ENCODE measurements at places on chromosomes 1 and 21.

- ATAC-seq = peak; percentile 93
These were observed 51.9 kb upstream of the LPAR3 start for GRCh38 chr1:84944767-84945486.

- no peak for ATAC-seq
These were observed 169.4 kb downstream of the RASAL2 start for GRCh38 chr1:178263341-178263740.

DNA sequence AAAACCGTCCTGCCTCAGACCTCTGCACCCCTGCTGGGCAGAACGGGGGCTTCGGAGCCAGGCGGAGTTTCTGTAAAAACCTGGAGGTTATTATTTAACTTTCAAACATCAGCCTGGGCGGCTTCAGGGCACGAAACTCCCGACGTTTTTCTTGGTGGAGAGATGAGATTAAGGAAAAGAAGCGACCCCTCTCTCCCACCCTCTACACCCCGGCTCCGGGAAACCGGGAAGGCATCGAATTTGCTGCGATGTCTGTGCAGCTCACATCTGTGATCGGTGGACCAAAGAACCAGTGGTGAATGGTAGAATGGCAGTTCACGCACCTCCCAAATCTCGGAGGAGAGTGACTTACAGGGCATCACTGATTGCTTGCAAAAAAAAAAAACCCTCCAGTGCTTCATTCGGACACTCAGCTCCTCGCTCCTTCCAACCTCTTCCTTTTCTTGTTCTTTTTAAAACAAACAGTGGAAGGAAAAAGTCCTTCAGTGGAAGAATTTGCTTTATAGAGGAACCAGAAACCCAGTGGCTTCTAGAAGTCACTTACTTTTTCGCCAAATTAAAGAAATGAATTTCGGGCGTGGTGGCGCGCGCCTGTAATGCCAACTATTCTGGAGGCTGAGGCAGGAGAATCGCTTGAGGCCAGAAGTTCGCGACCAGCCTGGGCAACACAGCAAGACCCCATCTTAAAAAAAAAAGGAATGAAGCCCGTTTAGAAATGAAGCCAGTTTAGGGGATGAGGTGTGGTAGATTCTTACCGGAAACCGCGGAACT is 884 bp downstream of the PHACTR4 start:
- no peak for ATAC-seq

DNA sequence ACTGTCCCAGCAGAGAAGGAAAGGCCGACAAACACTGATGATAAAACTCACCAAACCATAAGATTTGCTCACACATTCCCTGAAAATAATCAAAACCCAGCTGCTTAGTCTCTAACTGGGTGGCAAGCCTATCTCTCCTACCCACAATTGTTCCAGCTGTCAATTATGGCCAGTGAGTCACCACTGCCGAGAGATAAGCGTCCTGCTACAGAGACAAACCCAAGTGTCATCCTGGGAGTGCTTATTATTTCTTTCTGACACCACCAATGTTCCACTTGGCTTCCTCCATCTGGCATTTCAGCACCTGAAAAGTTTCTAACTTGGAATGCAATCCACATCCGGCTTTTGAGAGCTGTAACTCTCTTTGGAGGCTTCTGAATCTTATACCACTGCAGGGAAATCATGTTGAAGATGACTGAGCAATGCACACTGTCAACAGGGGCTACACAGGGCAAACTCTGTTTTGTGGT is 51.5 kb upstream of the VAV3 start:
- ATAC-seq = no peak

DNA sequence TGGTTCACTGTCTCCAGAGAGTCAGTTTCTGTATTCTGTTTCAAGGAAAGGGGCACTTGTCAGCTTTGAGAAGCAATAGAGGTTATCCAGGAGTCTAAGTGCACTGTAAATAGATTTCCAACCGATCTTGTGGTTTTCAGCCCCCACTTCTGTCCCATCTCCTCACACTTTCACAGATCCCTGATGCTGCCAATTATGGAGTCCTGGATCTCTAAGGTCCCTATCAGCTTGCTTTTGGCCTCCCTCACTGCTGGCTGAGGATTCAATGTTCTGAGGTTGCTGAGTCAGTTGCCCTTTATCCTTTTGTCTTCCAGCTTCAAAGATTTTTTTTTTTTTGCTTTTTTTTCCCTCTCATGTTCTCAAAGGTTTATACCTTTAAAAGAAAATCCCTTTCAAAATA is 98.4 kb downstream of the DIRAS3 start:
- no peak for ATAC-seq

- no peak for ATAC-seq
These were observed 486 bp upstream of the GJB3 start for GRCh38 chr1:34780528-34780927.

- ATAC-seq = no peak
These were observed 16.3 kb upstream of the MTARC1 start for GRCh38 chr1:220770245-220770913.

DNA sequence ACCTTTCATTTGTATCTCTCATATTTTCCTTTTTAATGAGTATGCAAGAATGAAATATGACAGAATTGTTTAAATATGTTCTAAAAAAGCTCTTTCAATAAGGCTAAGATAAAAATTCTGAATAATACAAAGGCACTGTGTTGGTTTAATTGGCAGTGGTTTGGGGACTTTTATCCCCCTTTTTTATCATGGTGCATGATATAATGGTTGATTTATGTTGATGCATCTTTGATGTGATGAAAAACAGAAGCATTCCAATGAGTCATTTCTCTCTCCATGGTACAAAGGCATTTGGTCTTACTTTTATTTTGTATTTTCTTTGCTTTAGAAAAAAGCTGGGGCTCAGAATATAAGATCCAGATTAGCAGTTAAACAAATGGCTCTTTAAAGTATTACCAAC is 127.2 kb upstream of the GREM2 start:
- no peak for ATAC-seq
